Activated T-cell treated with anti-CD3 and anti-CD28 coated beads, Interleukin-2, amount 50 U/mL, for 72 hours (primary cell): ENCODE measurements at places on chromosomes 6 and 20. TPM values are rescaled to one million over a fixed set of nuclear protein-coding genes. Genes with fewer than 3 reads are reported as not detected.

The SLC22A1 gene
- 2.4 TPM for total RNA-seq

The PLCB4 gene
- total RNA-seq, result not detected

The DCDC2 gene
- total RNA-seq, result not detected

The FAM229B gene
- 6.6 TPM for total RNA-seq

The ERVFRD-1 gene
- not detected for total RNA-seq

The HLA-C gene
- total RNA-seq, result 781 TPM

The PCSK2 gene
- total RNA-seq, result not detected

The CDSN gene
- not detected for total RNA-seq

The MCHR2 gene
- not detected for total RNA-seq

The KIF25 gene
- total RNA-seq, result not detected

The SMPDL3A gene
- total RNA-seq, result 0.34 TPM

The ELOVL4 gene
- 2.1 TPM for total RNA-seq

The SS18L1 gene
- total RNA-seq, result 19.8 TPM

The CCN6 gene
- 0.25 TPM for total RNA-seq

The RIPOR3 gene
- 0.14 TPM for total RNA-seq

The COL11A2 gene
- total RNA-seq, result 3.2 TPM

The COQ3 gene
- total RNA-seq, result 11.8 TPM

The PTK6 gene
- total RNA-seq, result 0.97 TPM

The SNHG17 gene
- total RNA-seq, result 119 TPM

The PKIG gene
- 10.3 TPM for total RNA-seq

The CAGE1 gene
- 0.25 TPM for total RNA-seq

The SRSF12 gene
- total RNA-seq, result 0.23 TPM

The DHX16 gene
- 43.0 TPM for total RNA-seq

The HLA-DOB gene
- 8.1 TPM for total RNA-seq

The KHDC1 gene
- total RNA-seq, result 3.7 TPM

The SDHAF4 gene
- 18.6 TPM for total RNA-seq

The ALDH5A1 gene
- total RNA-seq, result 8.0 TPM

The GSTA1 gene
- not detected for total RNA-seq

The IGF2R gene
- 83.6 TPM for total RNA-seq

The MCM3 gene
- 238 TPM for total RNA-seq

The RSPH4A gene
- 0.09 TPM for total RNA-seq

The CHRNA4 gene
- not detected for total RNA-seq

The KCNQ2 gene
- total RNA-seq, result 0.65 TPM

The NCOA6 gene
- 28.9 TPM for total RNA-seq

The GDAP1L1 gene
- total RNA-seq, result 1.0 TPM
